Hippocampal formation (tissue), 2 donors: ENCODE measurements at places on chromosomes 12 and 14.

DNA sequence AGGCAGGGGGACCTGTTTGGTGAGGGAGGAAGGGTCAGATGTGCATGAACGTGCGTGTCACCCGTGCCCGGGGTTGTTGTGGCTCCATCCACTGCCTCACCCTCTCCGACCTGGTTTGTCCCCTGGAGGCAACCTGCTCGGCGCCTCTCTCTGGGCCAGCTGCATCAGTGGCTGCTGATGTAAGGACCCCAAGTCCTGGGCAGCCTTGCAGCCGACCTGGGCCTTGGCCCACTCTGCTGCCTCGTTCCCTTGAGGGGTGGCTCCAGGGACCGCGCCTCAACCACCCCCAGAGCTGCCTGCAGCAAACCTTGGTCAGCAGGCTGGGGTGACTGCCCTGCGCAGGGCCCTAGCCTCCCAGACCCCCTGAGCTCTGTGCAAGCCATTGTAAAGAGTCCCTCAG, 351.7 kb downstream of the TMEM121 start:
- DNase-seq = no peak

- no peak for DNase-seq
Measured at GRCh38 chr12:25819691-25820090, 138.8 kb upstream of the RASSF8 start.

GRCh38 chr12:16020031-16020430, 108.9 kb downstream of the DERA start:
- no peak for DNase-seq

GRCh38 chr12:61367281-61367785, 892.9 kb upstream of the USP15 start:
- no peak for DNase-seq

- DNase-seq = no peak
Measured at GRCh38 chr14:90447720-90448497, 51.1 kb downstream of the CALM1 start.

DNA sequence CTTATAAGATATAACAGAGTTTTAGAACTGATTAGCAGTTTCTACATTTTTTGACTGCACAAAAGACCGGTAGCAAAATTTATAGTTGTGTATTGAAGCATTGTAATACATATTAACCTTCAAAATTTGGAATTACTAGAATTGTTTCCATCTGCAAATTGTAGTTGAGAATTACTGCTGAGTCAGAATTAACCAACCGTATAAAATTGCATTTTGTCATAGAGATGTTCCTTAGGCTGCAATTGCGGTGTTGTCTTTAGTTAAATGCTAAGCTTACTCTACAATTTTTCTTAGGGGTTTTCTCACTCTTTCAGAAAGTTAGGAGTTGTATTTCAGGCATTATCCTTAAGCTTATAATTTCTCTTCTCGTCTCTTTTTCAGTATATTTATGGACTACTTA, 132.2 kb downstream of the PLEKHA5 start:
- DNase-seq = no peak

- no peak for DNase-seq
Measured at GRCh38 chr12:117968151-117968789, 520 bp downstream of the KSR2 start.

DNA sequence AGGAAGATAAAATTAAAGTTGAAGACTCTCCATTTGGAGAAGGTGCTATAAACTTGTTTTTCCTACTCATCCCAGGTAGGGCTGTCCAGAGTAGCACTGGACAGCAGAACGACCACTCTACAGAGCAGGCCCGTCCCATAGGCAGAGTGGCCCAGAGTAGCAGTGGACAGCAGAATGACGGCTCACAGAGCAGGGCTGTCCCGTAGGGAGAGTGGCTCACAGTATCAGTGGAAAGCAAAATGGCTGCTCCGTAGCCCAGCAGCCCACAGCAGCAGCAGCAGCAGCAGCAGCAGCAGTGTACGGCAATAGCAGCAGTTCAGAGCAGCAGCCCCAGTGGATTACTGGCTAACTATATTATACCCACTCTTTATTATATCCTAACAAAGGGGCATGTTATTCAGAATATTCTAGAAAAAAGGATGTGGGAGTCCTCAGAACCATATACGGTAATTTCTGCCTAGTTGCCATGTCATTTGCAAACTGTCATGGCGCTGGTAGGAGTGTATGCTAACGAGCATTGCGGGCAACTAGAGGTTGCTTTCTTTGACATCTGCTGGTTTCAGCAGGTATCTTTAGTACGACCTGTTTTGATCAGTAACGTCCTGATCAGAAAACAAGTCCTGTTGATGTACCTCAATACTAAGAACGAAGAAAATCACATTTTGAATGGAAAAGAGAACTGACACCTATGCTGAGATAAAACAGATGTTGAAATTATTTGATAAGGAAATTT, 567.3 kb downstream of the SLC16A7 start:
- no peak for DNase-seq

DNA sequence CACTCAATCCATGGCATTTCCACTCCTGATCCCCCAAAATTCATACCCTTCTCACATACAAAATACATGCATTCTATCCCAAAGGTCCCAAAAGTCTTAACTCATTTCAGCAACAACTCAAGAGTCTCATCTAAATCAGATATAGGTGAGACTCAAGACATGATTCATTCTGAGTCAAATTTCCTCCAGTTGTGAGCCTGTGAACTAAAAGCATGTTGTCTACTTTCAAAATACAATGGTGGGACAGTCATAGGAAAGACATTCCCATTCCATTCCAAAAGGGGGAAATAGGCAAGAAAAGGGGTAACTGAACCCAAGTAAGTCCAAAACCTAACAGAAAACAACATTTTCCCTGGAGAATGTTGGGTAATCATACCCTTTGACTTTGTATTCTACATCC, 103.3 kb downstream of the C12orf75 start:
- DNase-seq = no peak

GRCh38 chr14:54052696-54053385, 96.2 kb upstream of the BMP4 start:
- DNase-seq = no peak

DNA sequence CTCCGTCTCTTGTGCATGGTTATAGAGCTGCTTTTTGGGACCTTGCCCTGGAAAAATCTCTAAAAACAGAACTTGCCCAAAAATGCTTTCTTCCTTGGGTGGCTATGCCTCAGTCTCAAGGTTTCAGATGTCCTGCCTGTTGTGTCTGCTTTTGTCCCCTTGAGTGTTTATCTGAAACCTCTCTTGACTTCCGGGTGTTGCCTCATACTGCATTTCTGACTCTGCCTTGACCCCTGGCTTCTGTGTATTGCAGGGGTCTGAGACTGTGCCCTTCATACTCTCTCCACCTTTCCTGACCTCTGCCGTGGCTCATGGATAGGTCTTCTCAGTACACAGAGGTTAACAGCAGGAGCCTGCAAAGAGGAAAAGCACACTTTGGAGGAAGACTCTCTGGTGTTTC, 124.8 kb upstream of the NTF3 start:
- no peak for DNase-seq

GRCh38 chr12:78938341-78939084, 73.9 kb downstream of the SYT1 start:
- DNase-seq = no peak

- no peak for DNase-seq
Measured at GRCh38 chr12:67802731-67803130, 154.2 kb downstream of the DYRK2 start.

DNA sequence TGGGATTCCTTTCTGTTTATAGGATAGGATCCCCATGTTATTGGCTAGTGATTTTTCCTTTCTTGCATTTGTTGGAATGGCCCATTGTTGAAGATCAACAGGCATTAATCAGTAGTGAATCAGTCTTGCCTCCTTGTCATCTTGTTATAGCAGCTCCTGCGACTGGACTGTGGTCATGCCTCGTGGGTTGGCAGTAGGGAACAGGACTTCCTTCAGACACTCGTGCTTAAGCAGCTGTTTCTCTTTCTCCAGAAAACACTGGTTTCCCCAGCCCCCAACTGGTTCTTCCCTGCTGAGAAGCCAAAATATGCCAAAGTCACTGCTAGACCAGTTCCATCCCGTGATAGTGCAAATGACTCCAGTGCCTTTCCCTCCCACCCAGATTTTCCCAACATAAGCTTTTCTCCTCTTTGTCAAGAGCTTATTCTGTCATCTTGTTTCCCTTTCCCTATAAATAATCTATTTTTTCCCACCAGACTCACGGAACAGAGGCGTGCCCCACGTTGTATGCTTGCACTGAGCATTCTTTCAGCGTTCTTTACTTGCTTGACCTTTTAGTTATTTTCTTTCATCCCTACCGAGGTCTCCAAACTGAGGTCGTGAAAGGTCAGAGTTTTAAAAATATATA, 83.5 kb downstream of the SAMD4A start:
- DNase-seq = peak; percentile 31

GRCh38 chr12:72570601-72571000, 298.4 kb downstream of the TRHDE start:
- no peak for DNase-seq

DNA sequence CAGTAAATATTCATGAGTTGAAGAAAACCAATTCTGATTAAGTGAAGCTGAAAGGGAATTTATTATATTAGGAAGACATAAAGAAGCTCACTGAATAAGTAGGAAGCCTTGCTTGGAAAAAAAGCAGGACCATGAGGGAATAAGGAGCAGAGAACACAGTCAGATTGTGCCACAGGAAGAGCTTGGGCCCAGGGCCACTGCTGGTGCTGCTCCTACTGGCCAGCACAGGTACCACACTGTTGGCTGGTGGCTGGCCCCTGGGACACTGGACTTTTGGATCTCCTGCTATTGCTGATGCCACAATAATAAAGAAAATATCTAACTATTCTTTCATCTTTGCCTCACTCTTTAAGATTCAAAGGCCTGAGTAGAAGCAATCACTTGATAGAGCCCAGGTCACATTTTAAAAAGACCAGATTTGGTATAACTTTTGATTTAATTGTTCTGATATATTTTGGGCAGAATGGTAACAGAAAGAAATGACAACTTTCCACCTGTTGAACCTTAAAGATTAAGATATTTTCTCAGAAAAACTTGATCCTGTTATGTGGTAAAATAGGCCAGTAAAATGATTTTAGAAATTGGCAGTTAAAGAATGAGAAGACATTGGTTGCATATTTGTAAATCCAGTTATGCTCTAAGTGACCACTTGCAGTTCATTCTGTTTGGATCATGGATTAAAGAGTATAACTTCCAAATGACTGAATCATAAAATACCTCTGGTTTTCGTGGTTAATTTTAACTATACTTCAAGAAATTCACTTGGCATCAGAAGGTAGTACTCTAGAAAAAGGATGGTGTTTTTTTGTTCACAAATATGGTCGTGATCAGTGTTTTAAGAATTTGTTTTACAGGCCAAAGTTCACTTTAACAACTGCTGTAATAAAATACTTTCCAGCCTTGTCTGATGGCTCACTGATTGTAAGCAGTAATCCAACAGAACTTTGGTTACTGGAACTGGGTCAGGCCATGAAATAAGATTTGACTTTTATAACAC, 68.3 kb downstream of the DERA start:
- no peak for DNase-seq

DNA sequence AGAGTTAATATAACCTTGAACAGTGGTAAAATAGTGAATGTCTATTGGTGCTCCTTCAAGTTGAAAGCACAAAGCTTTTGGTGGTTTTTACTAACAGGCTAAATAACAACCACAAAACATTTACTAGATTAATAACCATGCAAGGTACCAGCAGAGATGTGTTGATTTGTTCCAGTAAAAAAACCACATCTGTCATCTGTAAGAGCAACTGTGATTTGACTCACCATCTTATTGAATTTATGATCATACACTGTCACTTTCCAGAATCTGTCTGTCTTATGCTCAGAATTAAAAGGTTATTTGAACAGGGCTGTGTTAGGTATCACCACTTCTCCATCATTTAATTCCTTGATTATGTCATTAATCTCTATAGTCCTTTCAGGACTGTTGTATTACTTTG, 107.0 kb upstream of the PTHLH start:
- DNase-seq = no peak

- DNase-seq = no peak
Measured at GRCh38 chr12:77328326-77328725, 263.0 kb upstream of the E2F7 start.

DNA sequence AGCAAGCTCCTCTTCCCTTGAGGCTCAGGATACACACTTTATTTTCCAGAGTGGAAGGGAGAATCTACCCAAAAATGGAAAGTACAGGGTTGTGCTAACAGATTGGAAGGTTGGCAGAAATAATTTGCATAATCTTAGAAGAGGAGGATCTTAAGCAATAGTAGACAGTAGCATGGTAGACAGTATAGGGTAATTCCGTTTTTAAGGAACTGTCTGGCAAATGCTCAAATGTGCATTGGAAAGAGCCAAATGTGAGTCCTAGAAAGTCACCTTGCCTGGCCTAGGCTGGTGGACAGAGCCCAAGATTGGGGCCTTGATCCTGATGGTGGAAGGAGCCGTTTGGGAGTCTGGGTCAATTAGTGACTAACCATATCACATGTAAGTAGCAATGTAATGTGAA, 13.1 kb upstream of the CARMIL3 start:
- DNase-seq = no peak

GRCh38 chr14:58415636-58416547, 11.4 kb downstream of the TIMM9 start:
- no peak for DNase-seq

DNA sequence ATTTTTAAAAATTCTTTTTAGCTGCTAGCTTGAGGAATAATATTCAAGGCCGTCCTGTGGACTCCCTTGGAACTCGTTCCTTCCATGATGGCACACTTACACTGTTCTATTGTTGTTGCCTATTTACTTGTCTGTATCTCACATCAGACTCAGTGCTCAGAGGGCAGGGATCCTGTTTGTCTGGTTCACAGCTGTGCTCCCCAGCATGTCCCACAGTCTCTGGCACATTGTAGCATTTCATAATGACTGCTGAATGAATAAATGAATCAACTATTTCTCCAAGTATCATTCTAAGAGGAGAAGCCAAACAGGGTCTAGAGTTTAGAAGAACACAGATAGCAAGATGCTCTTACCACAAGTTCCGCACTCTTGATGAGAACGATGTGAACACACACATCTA, 48.0 kb downstream of the NTN4 start:
- peak; percentile 68 for DNase-seq

- no peak for DNase-seq
Measured at GRCh38 chr12:121279071-121279375, 17.5 kb downstream of the CAMKK2 start.

DNA sequence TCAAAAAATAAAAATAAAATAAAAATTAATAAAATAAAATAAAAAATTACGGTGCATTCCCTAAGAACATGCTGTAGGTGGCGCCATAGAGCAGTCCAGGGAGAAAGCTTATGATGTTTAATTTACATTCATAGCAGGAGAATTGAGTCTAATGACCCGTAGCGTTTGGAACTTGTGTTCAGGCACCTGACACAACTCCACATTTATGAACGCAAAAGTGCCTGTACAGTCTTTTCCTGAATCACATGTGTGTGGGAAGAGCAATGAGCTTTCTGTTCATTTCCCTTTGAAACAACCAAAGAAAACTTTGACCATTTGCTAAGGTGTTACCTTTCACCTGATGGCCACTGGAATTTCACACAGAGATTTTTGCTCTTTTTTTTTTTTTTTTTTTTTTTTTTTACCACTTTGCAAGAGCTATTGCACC, 60.6 kb upstream of the KCNA1 start:
- peak; percentile 34 for DNase-seq
